ENCODE measurements at places on chromosomes 5 and 9.

GRCh38 chr9:131257266-131258025 is 18.9 kb downstream of the FAM78A start:
- DNase-seq = no peak

DNA sequence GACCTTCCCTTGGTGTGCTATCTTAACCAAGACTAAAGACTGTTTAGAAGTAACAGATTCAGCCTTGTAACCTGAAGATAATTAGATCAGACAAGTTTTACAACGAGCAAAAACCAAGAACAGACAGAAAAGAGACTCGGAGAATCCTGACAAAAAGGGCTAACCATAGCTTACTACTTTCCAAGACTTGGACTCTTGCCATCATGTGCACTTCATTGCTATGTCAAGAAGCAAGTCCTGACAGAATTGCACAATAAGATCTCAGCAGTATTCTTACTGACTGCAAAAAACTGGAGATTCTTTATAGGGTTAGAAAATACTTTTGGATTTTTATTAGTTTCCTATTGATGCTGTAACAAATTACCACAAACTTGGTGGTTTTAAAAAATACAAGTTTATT is 1539.0 kb upstream of the NUDT12 start:
- DNase-seq = no peak

DNA sequence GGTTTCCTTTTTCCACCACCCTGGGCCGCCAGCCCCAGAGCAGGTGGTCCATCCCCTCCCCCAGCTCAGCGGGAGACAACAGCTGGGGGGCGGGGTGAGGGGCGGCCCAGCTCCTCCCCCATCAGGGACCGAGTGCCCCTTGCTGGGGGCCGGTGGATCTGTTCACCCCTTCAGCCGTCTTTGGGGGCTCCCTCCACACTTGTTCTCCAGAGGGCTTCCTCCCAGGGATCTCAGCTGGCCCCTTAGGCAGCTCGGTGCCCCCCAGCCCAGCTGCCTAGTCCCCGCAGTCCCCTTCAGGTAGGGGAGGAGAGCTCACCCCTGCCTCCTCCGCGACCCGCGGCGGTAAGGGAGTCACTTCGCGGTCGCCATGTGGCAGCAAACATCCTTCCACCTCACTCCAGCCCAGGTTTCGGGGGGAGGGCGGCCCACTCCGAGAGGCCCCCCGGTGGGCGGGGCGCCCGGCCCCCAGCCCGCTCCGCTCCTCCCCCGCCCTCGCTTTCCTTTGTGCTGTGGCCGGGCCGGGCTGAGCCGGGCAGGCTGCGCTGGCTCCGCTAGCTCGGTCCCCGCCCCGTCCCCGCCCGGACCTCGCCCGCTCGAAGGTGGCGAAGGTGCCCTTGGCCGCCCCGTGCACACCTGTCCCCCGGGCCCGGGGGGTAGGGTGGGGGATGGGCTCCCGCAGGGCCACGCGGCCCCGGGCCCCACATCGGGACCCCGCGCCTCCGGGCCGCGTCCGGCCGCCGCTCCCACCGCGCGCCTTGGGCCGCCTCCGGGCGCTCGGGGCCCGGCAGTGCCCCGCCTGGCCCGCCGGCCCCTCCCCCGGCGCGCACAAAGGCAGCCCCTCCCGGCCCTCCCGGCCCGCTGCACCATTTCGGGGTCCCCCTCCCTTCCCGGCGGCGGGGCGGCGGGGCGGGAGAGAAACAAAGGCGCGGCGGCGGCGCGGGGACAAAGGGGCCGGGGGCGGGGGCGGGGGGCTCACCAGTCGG is 683 bp downstream of the DBN1 start:
- peak; percentile 37 for DNase-seq

DNA sequence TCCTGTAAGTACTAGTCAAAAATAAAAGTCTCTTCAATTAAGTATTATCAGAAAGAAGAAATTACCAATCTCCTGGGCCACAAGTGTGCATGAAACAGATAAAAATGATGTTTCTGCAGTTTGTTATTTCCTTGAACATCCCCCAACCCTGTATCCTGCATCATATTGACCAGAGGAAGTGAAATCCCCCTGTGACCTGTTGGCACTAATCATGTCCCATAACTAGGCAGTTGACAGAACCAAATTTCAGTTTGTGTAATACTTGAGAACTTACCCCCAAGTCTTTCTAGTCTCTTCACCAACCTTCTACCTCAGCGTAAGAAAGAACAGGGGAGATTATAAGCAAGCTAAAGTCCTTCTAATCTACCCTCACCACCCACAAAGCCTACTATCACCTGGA is 368.2 kb upstream of the PDE4D start:
- DNase-seq = no peak

DNA sequence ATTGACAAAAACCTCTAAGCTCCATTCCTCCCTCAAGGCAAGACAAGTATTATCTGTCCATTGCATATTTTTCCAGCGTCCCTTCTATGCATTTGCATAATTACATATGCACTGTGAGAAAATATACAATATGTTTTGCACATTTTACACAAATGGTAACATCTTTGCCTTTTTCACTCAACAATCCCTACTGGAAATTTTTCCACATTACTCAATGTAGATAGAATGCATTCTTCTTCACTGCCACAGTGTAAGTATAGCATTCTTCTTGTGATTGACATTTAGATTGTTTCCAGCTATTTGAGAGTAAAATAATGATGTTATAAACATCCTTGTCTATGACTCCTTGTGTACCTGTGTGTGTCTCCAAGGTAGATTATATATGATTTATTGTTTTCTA is 205.0 kb downstream of the SLIT3 start:
- no peak for DNase-seq

GRCh38 chr5:102998224-102998623 is 121.7 kb downstream of the GIN1 start:
- DNase-seq = no peak

DNA sequence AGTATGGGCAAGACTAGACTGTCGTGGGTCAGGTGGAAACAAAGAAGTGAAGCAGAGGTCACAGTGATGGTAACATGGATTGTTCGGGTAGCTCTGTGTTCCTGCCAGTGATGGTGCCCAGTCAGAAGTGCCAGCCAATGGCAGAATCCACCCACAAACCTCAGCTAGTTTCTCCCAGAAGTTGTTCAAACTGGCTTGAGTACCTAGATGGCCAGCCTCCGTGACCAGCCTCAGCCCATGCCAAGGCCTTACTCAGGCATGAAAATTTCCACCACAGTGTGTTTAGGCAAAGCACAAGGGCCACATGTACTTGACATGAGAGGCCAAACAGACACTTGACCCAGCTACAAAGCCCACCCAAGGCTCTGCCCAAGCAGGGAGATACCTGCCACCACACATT is 19.4 kb upstream of the BTNL9 start:
- DNase-seq = no peak

GRCh38 chr5:179273073-179273435 is 72.2 kb downstream of the ADAMTS2 start:
- DNase-seq = no peak
